Breast epithelium (tissue), 4 donors: ENCODE measurements at places on chromosomes 3 and 15. TPM values are rescaled to one million over a fixed set of nuclear protein-coding genes. Genes with fewer than 3 reads are reported as not detected.

DNA sequence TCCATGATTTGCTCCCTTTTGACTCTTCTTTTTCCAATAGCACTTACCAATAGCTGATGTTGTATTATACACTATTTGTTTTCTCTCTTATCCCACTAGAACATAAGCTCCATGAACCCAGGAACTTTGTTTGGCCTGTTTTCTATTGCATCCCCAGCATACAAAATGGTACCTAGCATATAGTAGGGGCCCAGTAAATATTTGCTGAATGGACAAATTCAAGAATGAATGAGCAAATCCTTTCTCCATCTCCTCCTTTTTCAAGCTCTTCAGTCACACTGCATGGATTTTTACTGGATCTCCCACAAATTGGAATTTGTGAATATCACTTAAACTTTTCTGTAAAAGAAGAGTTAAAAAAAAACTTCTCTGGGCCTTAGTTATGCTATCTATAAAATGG, 66.6 kb upstream of the FEZF2 start:
- no peak for DNase-seq

REC114 gene
- not detected for total RNA-seq

CPNE4 gene
- not detected for total RNA-seq

- no peak for DNase-seq
Observed at GRCh38 chr3:47515864-47516319, 2.4 kb upstream of the ELP6 start.

- DNase-seq: no peak
Observed at GRCh38 chr3:56845505-56845904, 43.8 kb upstream of the ARHGEF3 start.

SCN5A gene
- total RNA-seq: 0.29 TPM

GRCh38 chr15:82585072-82585471, 44.8 kb upstream of the RPS17 start:
- no peak for DNase-seq

- no peak for DNase-seq
Observed at GRCh38 chr15:65361708-65362459, 15.9 kb downstream of the IGDCC3 start.

ZNF660 gene
- 3.1 TPM for total RNA-seq

- no peak for DNase-seq
Observed at GRCh38 chr3:37987315-37987697, 3.3 kb upstream of the VILL start.

FBLN2 gene
- total RNA-seq: 81.3 TPM

- DNase-seq: no peak
Observed at GRCh38 chr15:72614810-72615532, 39.5 kb upstream of the GOLGA6B start.

VPS39 gene
- 79.0 TPM for total RNA-seq

DNA sequence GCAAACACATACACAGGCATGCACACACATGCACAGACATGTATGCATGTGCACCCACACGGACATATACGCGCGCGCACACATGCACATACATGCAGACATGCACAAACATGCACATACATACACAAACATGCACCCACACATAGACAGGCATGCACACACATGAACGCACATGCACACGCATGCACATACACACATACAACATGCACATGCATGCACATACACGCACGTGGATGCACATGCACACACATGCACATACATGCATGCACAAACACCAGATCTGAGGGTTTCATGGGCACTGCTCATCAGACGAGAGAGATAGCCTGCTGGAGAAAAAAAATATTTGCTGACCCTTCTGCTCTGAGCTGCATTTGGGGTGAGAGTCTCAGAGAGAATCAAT, 31.7 kb upstream of the NTRK3 start:
- DNase-seq: no peak

- no peak for DNase-seq
Observed at GRCh38 chr3:86766331-86766730, 224.6 kb downstream of the VGLL3 start.

DNA sequence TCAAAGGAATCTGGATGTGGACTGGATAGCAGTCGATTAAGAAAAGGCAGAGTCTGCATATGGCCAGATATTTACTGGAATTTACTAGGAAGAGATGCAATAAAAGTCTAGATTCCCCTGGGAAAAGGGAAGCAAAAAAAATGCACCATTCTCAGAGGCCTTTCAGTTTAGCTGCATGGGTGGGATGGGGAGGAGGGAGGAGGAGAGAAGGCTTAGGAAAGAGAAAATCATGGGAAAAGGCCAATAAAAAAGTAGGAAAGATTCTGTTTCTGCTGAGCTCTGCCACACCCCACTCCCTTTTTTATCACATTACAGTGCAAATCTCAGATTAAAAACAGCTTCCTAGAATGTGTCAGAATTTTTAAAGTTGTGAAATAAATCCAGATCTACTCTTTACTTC, 103.6 kb downstream of the ADAMTS9 start:
- no peak for DNase-seq

DNA sequence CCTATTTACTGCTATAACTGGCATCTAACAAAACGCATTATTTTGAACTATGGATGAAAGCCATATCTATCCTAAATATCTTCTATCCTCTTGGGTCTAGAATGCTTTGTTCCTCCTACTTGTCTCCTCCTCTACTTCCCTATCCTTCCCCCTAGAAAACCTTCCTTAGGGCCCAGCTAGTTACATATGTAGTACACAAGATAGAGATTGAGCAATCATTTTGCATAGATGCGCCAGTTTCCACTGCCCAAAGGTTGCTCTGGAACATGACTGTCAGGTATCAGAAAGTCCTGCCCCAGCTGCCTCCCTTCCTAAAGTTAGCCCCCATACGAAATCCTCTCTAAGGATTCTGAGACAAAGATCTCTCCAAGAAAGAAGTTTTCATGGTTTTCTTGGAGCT, 55.1 kb downstream of the GPR160 start:
- DNase-seq: no peak

- no peak for DNase-seq
Observed at GRCh38 chr15:62502451-62502850, 337.4 kb upstream of the C2CD4B start.

NOX5 gene
- total RNA-seq: 2.6 TPM
